Stimulated activated CD8-positive, alpha-beta memory T cell treated with anti-CD3 and anti-CD28 coated beads, Interleukin-15, amount 100 ng/mL, for 1 hour (primary cell): ENCODE measurements at places on chromosomes 6 and 20.

DNA sequence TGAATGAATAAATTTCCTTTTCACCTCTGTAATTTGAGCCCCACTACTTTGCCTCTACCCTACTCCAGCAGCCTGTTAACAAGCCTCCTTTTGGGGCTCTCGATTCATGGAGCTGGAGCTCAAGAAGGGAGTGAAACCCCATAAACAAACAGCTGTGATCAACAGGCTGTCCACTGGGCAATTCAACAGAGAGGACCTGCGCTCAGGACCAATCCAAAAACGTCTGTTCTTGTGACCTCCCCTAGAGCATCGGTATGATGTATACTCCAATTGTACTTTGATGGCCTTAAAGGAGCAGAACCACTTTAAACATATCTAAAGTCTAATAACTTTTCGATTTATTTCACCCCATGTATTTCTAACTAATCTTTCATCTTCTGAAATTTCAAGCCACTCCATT lies 37.4 kb downstream of the HIVEP2 start:
- DNase-seq: no peak

DNA sequence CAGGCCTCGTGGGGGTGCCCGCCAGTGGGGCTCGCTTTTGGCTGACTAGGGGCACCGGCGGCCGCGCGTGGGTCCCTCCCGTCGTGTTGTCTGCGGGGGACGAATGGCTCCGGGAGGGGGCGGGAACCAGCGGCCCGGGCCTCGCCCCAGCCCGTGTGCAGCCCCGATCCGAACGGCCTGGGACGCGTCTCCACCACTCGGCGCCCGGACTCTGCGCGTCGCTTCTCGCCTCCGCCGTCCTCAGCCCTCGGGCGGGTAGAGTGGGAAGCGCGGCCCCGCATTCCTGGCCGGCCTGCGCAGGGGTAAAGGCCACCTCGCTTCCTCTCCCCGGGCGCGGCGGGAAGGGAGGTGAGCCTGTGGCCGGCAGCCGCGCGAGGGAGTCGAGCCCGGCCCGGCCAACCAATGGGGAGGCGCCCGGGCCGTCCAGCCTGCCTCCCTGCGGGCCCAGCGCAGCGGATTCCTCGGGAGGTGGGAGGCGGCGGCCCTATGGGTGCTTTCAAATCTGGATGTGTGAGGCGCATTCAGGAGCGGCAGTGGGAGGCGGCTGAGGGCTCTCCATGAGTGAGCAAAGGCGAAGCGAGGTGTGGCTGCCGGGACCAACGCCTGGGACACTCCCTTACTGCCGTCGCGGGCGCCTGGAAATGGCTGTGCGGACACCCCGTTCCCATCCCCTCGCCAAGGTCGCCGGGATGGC lies 1.1 kb upstream of the ZBTB46 start:
- DNase-seq: no peak

DNA sequence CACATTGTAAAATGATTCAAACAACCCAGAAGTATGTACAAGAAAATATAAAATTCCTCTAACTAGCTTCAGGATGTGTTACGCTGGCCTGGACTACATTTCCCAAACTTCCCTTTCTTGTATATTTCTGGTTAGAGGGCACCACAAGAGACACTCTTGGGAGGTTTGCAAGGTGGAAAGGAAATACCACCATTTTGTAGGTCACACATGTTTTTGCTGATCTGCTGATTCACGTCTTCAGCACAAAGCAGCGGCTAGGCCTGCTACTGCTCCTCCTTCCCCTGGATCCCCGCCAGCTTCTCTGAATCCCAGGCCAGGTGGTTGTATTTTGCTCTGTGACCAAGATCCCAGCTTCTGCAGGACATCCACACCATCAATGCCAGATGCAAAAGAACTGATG lies 104.2 kb downstream of the AGPAT4 start:
- no peak for DNase-seq

DNA sequence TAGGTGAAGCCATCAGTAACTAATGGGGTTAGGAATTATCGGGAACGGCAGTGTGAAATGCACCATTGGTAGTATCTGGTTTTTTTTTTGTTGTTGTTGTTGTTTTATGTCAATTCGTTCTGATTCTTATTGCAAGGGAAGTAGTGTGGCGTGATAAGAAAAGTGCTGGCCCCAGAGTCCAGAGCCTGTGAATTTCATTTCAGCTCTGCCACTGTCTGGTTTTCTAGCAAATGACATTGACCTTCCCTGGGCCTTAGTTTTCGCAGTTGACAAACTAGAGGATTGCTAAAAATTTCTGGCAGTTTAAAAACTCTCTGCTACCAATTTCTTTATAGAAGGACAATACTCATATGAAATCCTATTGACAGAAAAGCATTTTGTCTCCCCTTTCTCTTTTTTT lies 161.6 kb downstream of the AIG1 start:
- no peak for DNase-seq

DNA sequence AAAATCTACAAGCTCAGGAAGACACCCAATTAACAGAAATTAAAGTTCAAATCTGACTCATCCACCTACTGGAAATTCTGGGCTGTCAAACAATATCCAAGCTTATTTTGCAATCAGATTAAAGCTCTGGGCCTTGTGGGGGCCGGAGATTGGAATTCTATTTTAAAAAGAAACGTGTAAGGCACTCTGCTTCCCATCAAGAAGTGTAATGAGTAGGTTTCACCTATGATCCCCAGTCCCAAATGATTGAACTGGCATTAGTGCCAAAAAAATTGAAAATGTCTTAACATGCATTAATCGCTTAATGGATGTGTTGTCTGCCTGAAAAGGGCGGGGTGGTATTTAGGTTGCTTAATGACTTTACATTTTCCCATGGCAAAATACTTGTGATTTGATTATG lies 542.4 kb upstream of the BTBD3 start:
- DNase-seq: no peak

GRCh38 chr20:33352258-33353012 lies 48.9 kb downstream of the CDK5RAP1 start:
- no peak for DNase-seq

GRCh38 chr20:2237059-2237458 lies 58.7 kb upstream of the TGM3 start:
- DNase-seq: no peak

DNA sequence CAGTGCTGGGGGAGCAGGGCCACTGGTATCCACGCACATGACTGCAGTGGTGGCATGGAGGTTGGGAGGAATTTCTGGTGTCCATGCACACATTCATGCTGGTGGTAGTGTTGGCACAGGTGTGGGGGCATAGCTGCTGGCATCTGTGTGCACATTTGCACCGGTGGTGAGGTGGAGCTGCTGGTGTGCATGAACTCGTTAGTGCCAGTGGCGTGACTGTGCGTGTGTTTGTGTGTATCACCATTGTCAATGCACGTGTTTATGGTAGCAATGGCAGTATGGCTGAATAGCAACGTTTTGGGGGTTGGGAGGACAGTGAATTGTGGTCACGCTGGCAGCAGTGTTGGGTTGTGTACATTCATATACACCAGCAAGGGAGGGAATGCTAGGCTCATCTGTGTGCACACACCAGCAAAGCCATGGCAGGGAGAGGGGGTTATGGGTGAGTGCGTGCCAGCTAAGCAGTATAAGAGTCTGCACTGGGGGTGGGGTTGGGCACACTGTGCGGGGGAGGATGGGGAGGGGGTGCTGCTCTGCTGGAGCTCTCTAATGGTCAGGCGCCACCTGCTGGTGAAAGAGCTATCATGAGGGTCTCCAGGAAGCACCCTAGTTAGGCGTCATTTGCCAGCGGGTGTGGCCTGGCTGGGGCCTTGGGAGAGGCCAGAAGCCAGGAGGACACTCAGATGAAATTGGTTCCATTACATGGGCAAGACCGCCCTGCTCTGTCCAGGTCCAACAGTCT lies 626.1 kb upstream of the ID4 start:
- DNase-seq: no peak

DNA sequence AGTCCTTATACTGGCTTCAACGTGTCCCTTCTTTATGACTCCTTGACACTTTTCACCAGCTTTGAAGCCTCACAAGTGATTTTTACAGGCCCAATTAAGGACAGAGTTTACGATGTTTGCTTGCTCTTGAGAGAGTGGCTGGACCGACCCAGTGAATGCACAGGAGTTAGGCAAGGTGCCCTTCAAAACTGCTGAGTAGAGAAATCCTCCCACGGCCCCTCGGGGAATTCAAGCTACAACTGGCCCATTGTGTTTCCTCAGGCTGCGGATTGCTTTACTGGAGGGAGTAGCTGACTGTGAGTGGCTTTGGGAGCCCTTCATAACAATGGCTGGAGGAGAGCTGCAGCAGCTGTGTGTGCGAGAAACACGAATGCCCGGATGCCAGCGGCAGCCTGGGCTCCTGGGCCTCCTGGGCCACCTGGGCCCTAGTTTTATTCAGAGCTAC lies 50.0 kb downstream of the SGK1 start:
- DNase-seq: no peak

DNA sequence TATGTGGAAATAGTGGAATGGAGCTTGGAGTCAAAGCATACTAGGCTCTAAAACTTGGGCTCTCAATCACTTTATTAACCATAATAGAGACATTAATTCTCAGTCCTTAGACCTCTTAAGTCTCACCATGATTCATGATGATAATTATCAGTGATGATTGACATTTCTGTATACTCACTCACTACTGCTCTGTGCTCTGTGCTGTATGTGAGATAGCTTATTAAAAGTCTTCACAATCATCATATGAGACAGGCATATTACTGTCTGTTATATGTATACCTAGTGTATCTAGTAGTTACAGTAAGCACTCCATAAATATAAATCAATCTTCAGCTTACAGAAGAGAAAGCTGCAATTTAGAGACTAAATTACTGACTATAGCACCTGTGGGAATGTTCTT lies 236.0 kb upstream of the JAG1 start:
- no peak for DNase-seq

DNA sequence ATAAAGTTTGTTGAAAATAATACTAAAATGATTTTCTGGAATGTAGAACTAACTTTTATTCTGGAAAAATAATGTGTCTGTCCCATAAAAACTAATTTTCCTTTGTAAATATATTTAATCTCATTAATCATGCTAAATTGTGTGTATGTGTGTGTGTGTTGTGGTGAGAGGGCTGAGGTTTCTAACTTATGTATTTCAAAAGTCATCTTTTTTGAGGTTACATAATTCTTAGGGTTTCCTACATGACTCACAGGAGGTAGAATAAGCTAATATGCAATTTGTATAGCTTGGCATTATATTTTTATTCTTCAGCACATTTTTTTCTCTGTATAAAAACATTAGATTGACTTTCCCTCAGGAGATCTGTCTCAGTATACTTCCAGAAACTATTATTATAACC lies 64.1 kb upstream of the CLVS2 start:
- no peak for DNase-seq

- DNase-seq: no peak
These were observed 8.1 kb upstream of the HINT3 start for GRCh38 chr6:125948455-125948854.

DNA sequence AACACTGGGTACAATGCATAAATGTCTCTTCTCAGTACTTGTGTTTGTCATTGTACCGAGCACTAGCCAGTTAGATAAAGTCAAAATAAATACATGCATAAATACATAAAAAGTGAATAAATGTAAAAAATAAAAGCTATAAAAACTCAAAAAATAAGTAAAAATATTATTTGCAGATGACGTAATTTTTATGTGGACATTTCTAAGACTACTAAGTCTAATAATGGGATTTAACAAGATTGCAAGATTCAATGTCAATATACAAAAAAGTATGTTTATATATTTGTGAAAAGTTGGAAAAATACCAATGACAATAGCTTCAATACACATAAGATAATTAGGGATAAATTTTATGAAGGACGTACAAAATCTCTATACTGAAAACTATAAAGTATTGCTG lies 639.6 kb downstream of the CBLN4 start:
- DNase-seq: no peak

- no peak for DNase-seq
These were observed 139.4 kb downstream of the RNGTT start for GRCh38 chr6:88823998-88824397.

- DNase-seq: no peak
These were observed 21.7 kb downstream of the CPNE1 start for GRCh38 chr20:35643045-35643444.

DNA sequence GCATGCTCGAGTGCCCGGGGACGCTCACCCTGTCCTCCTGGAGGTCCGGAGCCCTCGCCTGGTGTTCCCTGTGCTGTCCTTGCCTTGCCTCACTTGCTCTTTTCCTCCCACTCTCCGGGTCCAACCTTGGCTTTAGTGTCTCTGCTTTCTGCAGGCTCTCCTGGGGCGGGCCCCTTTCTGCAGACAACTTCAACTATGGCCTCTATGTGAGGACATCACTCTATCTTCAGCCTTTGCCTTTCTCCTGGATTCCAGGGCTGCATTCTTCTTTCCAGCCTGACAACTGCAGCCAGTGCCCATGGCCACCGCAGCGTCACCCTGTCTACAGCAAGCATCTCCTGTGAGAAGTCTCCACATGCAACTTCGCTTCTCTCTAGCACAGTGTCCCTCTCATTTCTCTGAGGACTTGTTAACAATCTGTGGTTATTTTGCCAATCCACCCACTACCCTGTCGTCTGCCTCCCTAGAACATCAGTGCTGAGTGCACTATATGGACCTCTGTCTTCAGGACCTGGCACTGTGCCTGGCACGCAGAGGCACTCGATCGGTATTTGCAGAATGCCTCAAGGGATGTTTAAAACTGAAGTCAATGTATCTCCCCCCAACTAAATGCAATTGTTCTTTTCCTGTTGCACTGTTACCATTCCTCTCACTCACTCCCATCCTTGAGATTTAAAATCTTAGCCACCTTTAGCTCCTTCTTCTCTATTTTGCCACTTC lies 35.9 kb downstream of the FOXC1 start:
- no peak for DNase-seq

DNA sequence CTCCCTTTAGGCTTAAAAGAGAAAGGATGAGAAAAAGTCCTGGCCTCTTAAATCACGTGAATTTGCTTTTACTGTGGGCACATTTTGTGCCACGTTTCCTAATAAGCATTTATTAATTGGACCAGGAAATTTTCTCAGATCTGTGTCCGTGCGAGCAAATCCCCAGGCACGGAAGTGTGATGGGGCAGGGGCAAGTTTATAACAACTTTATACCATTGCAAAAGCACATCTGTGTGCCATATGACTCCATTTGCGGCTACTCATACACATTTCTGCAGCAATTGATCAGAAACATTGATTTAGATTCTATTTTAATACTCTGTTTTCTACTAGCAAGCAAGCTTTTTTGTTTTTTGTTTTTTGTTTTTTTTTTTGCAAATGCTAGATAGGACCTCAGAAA lies 373.2 kb downstream of the TAF4 start:
- no peak for DNase-seq

GRCh38 chr6:158772172-158772571 lies 47.0 kb downstream of the EZR start:
- no peak for DNase-seq

DNA sequence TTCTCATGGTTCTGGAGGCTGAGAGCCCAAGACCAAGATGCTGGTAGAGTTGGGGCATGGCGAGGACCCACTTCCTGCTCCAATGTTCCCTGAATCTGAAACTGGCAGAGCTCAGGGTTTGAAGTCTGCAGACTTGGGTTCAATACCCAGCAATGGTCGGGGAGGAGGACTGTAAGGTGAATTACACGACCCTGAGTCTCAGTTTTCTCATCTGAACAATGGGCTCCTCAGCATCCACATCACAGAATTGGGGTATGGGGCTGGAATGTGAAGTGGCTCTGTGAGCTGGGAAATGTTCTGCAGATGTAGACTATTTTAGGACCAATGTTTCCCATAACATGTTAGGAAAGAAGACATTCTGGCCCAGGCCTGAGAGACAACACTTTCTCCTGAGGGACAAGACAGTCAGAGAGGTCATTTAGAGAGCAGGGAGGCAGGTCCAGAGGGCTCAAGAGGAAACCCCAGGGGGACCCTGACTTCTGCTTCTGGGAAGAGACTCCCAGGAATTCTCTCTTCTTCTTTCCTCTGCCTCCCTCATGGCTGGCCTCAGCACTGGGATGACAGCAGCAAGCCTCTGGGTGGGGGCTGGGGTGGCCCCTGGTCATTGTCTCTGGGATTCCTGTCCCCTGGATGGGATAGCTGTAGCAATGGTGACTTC lies 141.3 kb upstream of the PMEPA1 start:
- no peak for DNase-seq
